ENCODE measurements at places on chromosomes 12 and 14.
A peak's percentile ranks its signal among the peaks of the same experiment; 100 is the strongest.

- no peak for DNase-seq
Observed at GRCh38 chr14:73750531-73750901, 36.3 kb upstream of the PNMA1 start.

DNA sequence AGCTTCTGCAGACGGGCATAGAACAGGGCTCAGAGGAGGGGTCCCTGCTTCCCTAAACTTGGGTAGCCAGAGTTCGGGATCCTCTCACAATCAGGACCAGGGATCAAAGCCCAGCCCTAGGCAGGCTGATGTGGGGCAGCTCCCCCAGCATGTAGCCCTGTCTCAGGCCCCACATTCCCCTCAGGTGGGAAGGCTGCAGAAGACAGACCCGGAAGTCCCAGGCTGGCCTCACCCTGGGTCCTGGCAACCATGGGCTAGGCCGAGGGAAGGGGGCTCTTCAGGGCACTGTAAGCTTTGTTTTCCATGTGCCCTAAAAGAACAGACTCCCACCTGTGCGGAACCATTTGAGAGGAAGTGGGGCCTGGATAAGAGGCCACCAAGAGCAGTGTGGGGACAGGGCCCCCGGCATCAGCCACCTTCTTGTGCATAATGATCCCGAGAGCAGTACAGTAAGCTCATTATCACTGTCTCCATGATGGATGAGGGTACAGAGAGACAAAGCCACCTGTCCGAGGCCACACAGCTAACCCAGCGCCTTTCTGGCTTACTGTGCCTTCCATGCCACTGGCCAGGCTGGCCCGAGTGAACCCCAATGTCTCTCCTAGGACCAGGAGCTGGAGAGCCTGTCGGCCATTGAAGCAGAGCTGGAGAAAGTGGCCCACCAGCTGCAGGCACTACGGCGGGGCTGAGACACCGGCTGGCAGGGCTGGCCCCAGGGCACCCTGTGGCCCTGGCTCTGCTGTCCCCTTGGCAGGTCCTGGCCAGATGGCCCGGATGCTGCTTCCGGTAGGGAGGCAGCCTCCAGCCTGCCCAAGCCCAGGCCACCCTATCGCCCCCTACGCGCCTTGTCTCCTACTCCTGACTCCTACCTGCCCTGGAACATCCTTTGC is 11.5 kb downstream of the CHGA start:
- DNase-seq: no peak

DNA sequence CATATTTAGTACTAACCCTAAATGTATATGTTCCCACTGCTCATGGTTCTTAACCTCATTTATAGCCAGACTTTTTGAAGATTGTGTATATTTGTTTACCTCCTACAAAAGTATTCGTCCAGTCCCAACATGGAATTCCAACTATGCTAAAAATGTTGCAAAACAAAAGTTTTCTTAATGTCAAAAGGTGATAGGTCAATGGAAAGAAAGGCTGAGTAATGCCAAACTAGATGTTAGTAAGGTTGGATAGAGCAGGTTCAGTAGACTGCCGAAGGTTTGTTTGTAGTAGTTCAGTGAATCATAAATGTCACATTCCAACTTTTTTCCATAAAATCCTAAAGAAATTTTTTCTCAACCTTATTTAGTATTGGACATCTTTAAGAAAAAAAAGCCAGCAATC is 874.5 kb downstream of the FLRT2 start:
- no peak for DNase-seq

GRCh38 chr12:26606911-26607310 is 226.1 kb downstream of the ITPR2 start:
- no peak for DNase-seq

- no peak for DNase-seq
Observed at GRCh38 chr12:105706973-105707334, 376.5 kb downstream of the C12orf75 start.

DNA sequence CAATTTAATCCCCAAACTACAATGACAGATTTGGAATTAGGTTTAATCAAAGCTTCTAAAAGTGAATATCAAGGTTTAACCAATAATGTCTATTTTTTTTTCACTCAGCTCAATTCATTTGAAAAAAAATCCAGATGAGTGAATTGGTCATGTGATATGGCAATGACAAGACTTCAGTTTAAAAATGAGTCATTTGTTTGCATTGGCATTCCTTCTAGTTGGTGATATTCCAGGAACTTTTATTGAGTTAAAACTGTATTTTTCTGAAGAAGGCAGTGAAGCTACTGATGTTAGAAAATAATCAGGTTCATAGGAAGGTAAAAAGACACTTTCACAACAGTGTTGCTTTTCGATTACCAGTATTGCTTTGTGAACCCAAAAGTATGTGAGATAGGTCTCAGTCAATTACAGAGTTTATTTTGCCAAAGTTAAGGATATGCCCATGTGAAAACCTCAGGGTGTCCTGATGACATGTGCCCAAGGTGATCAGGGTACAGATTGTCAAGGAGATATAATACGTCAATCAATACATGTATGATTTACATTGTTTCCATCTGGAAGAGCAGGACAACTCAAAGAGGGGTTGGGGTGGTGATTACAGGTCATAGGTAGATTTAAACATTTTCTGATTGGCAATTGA is 1214.9 kb downstream of the GALC start:
- no peak for DNase-seq

- peak; percentile 74 for DNase-seq
Observed at GRCh38 chr14:89618811-89619551, 201.9 kb upstream of the FOXN3 start.

GRCh38 chr14:21093769-21094681 is 4.4 kb downstream of the ZNF219 start:
- DNase-seq: no peak

DNA sequence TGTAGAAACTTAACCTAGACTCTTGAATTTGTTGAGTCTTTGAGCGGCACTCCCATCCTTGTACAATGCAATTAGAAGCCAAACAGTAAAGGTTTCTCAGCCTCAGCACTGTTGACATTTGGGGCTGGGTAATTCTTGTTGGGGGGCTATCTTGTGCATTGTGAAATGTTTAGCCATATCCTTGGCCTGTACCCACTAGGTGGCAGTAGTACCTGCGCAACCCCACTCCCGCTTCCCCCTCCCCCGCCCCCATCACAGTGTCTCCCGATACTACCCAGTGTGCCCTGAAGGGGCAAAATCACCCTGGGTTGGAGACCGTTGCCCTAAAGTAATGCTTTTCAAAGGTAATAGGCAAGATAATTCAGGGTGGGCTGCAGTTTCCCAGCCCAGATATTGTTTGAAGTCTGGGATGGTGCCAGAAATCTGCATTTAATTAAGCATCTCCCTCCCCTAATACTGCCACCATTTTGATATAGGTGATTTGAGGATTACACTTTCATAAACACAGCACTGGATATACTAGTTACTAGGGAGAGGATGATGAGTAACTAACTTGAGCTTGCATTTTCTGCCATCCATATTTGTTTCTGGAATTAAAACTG is 1.8 kb downstream of the COX6A1 start:
- DNase-seq: peak; percentile 82

DNA sequence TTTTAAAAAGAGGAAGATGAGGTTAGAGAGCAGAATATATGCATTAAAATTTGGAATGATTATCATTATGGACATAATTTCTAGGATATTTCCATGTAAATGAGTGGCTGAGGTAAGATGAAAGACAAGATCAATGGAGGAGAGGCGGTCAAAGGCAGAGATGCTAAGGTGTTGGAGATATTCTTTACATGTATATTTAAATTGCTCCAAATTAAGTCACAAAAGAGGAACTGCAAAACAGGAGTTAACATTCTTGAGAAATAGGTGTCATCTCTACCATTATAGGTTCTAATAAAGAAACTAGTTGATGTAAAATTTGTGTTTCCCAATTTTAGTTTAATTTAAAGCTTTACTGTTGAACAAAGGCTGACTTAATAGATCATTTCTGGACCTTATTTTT is 268.5 kb upstream of the PPFIA2 start:
- no peak for DNase-seq

DNA sequence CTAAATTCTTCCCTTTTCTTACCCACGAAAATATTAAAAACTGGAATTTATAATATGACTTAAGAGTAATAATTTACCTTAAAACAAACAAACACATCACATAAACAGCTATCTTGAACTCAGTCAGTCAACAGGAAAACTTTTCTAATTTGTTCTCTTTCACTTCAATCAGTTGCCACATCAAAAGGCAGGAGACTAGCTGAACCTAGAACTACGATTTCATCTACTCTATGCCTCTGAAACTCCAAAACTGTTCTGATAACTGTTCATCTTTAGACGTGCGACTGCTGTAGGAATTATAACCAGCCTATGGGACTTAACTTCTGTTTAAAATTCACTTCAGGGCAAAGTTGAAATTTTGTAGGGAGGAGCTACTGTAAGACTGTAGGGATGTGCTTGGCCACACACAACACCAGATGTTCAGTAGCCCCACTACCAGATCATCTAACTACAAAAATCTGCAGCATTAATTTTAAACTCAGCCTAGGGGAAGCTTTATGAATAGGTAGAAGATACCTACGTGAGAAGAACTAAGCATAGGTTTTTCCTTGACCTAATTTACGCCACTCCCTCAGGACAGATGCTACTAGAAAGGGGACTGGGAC is 7.6 kb upstream of the RAD51AP1 start:
- no peak for DNase-seq

DNA sequence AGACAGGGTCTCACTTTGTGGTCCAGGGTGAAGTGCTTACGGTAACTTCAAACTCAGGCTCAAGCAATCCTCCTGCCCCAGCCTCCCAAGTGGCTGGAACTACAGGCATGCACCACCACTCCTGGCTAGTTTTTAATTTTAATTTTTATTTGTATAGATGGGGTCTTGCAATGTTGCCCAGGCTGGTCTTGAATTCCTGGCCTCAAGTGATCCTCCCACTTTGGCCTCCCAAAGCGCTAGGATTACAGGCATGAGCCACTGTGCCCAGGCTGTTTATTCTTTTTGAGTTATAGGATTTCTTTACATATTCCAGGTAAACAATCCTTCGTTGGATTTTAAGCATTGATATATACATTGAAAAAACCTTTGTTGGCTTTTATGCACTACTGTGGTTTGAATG is 26.7 kb downstream of the SOCS2 start:
- DNase-seq: no peak

GRCh38 chr12:110426406-110426805 is 22.9 kb upstream of the ANAPC7 start:
- DNase-seq: no peak

DNA sequence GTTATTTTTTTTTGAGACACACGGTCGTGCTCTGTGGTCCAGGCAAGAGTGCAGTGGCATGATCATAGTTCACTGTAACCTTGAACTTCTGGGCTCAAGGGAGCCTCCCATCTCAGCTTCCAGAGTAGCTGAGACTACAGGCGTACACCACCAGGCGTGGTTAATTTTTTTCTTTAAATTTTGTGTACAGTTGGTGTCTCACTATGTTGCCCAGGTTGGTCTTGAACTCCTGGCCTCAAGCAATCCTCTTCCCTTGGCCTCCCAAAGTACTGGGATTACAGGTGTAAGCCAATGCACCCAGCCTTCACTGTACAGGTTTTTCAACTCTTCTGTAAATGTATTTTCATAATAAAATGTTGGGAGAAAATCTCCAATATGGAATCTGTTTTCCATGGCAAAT is 5.7 kb upstream of the KLC1 start:
- DNase-seq: no peak

DNA sequence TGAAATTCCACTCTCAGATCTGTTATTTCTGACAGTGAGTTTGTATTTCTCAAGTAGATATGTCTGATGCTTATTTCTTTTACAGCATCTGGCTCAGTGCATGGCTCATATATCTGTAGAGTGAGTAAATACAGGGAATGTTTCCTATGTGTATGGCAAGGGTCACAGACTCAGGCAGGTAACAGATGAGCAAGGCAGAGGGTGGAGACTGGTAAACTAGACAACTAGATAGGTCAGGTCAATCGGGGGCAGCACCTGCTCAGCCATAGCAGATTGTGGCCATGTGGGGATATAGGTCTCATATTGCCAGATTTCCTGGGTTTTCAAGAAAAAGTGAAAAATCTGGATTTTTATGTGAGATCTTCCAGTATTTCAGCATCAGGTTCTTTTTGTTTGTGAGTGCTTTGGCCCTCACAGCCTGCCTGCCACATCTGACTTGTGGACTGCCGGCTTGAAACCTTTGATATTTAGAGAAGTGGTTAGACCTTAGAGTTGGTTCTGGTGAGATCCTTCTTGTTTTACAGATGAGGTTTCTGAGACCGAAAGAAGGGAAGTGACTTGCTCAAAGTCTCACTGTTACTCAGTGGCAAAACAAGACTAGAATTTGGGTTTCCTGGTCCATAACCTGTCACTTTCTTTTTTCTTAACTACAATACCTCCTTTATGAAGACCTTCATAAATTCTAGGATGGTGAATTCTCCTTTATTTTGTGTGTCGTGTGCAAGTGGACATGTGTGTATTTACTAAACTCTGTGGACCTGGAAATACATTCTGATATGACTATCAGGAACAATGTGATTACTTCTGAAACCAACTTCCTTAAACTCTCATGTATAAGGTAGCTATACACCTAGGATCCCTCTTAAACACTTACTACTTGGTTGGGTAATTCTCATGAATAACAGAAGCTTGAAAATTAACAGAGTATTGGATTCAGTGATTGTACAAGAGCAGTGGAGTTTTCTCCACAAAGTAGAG is 34.4 kb downstream of the PROX2 start:
- DNase-seq: peak; percentile 39

GRCh38 chr14:73913256-73913655 is 26.6 kb downstream of the ZNF410 start:
- DNase-seq: no peak

- DNase-seq: no peak
Observed at GRCh38 chr14:50521912-50522341, 10.4 kb downstream of the MAP4K5 start.

Measured in CD4-positive, alpha-beta T cell treated with Interleukin-1 beta for 1 hour (primary cell).